ENCODE measurements at places on chromosomes 4 and X.

DNA sequence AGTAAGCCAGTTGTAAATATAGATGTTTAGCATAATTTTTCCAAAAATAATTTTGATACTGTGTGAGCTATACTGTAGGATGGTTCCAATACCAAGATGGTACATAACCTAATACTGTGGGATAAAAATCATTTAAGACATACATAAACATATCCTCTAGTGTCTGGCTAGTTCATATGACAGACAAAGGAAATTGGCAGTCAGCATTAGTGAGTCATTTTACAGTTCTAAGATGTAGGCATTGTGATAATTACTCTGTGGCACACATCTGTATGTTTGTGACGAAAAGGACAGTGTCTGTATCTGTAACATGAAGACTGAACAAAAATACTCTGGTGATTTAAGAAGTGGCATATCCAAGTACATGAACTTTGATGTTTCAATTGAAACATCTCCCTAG is 49.6 kb downstream of the UGT2A2 start:
- no peak for DNase-seq

DNA sequence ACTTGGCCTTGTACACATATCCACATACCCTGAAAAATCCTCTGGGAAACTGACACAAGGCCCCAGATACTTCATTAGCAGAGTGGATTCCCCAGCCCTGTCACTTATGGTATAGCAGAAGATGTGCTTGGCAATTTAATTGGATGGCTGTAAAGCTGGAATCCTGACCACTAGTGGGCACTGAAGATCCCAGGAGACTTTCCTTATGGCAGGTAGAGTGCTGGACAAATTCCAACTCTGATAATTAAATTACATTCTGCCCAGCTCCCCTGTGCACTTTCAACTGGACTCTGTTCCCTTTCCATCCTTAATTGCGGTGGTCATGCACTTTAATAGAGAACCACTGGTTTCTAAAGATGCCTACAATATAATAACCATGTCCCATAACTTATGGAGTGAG is 119.8 kb downstream of the DCK start:
- no peak for DNase-seq

- no peak for DNase-seq
Measured at GRCh38 chr4:188218392-188218791, 79.2 kb downstream of the TRIML1 start.

DNA sequence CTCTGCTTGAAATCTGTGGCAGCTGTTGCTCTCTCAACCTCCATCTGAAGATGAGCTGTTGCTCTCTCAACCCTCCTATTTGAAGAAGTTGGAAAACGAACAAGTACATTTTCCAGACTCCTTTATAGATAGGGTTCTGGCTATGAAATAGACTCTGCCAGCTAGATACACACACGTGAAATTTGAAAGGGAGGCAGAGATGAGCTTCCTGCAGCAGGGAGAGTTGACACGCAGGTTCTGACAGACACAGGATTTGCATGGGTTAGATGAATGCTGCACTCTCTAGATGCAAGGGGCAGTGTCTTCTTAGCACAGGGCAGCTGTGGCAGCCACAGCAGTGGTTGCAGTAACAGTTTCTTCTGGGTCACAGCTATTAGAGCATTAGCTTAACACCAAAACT is 8.0 kb upstream of the PYURF start:
- DNase-seq = no peak

- DNase-seq = no peak
Measured at GRCh38 chrX:150958177-150958576, 25.0 kb upstream of the HMGB3 start.

DNA sequence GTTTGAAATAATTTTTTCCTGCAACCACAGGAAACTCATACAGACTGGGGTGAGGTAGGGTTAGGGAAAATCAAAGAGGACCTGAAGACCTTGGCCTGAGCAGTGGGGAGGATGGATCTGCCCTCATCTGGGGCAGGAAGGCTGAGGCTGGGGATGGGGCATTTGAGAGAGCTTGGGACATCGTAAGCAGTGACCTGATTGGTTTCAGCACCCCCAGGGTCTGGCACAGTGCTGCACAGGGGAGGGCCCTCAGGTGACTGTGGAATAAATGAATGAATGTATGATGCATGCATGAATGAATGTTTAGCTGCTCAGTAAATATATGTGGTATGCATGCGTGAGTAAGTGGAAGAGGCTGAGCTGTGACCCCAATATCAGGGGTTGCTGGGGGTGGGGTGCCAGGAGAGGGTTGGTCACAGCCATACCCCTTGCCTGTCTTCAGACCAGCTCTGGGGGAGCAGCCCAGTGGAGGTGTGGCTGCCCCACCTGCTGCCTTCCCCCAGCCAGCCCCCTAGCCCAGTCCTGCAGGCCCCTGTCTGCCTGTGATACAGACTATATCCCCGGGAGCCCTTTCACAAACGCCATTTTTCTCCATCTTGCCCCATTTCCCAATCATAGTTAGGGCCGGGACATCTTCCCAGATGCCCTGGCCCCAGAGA is 11.0 kb upstream of the TNIP2 start:
- no peak for DNase-seq
